ENCODE measurements at places on chromosomes 3 and 15.

- no peak for DNase-seq
Measured at GRCh38 chr3:41717641-41718040, 244.3 kb downstream of the ULK4 start.

DNA sequence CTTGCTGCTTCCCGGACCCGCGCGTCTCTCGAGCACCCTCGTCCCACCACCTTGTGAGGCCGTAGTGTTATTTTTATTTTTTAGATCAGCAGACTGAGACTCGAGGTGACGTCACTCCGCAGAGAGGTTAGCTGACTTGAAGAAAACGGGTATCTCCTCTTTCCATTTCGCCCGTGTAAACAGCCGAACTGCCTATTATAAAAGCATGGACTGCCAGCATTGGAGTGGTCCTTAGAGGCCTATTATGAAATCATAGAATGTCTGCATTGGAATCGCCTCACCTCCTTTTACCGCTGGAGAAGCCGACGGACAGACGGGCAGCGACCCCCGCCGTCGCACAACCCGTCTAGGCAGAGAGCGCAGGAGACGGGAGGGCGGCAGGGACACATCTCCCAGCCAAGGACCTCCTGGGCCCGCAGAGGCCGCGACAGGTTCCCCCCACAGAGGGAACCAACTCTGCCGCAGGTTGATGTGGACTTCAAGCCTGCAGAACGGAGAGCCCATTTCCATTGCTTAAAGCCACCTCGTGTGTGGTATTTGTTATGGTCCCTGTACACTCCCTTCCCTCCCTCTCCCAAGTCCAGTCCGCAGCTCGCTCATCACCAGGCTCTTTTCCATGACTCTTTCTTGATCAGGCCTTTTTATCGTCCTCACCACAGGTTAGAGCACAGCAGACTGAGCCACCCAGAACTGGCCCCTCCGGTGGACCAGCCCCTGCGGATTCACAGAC is 540 bp upstream of the PPP1R2 start:
- DNase-seq: no peak

- no peak for DNase-seq
Measured at GRCh38 chr3:5657106-5657505, 469.6 kb downstream of the EDEM1 start.

GRCh38 chr15:61226361-61227256 is 2.5 kb downstream of the RORA start:
- DNase-seq: no peak

GRCh38 chr3:126104742-126105605 is 21.1 kb upstream of the SLC41A3 start:
- no peak for DNase-seq
